ENCODE measurements at places on chromosomes 11 and 22.
A peak's percentile ranks its signal among the peaks of the same experiment; 100 is the strongest.

DNA sequence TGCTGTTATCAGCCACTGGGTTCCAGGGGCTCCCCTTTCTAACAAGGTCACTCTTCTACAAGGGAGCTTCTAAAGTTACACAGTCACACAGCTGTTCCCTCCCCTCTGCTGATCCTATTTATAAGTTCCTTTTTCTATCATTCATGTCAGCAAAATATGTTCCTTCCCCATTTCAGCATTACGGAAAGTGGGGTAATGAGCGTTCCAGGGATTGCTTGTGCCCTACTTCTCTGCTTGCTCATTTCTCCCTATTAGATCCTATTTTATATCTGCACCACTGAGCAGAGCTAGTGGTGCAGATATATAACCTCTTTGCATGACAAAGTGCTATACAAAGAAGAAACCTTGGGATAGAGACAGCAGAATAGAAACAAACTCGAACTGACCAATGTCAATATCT, 22.7 kb upstream of the PLEKHB1 start:
- DNase-seq: no peak

DNA sequence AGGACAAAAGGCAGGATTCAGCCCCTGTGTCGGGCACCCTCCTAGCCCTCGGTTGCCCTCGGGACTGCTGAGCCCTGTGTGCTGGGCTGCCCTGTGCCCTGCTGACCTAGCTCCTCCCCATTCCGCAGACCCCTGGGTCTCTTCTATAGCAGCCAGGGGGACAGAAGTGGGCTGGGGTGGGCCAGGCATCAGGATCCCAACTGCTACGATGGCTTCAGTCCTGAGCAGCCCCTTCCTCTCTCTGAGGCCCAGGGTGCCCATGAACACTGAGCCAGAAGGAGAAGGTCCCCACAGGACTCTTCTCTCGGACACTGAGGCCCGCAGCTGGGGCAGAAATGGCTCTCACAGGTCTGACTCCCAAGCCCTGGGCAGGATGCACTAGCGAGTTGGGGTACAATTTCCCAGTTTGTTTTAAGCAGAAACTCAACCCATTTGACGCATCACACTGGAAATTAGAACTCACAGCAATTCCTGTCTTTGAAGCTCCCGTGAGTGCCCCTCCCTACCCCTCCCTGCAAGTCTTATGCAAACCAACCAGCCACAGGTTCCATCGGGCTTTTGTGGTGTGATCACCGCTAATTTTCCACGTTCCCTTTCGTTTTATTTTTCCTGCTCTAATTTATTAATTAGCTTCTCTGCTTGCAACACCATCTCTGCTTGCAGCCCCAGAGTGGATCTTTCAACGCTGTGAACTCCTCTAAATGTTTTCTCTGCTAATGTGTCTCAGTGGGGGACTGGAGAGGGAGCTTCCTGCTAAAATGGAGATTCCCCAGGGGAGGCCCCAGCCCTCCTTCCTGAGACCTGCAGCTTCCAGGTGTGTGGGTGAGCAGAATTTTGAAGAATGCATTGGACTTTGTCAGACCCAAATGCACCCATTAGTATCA, 56.7 kb downstream of the PHF21B start:
- no peak for DNase-seq

GRCh38 chr22:32722441-32722840, 79.1 kb upstream of the TIMP3 start:
- no peak for DNase-seq

- no peak for DNase-seq
Measured at GRCh38 chr11:76781046-76781801, 1.9 kb upstream of the TSKU start.

DNA sequence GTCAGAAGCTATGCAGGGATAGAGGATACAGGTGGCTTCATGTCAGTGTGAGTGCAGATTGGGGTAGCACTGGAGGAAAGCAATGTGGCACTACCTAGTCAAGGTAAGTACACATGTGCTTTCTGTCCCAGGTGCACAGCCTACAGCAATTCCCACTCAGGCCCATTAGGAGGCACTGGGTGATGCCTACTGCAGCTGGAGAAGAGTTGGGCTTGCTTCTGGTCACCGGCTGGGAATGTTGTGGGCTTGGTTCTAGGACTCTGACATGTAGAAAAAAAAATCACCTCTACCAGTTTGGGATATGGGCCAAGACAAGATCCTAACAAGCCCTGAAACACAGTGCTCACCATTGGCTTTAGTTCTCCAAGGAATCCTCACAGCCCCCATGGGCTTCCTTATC, 69.7 kb downstream of the TENM4 start:
- no peak for DNase-seq

DNA sequence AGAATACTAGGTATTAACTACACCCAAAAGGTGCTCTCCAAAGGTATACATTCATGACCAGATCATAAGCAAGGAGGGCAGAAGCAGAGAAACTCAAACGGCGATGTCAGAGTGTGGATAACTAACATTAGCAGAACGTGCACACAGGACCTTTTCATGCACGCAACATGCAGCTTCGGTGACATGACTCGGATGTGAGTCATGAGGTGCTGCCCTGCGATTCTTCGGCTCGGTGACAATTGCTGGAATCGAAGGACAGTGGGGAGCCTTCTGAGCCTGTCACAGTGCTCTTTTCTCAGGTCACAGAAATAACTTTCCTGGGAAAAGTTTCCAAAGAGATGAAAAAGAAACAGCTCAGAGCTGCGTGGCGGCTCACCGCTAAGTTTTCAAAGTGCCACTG, 418.5 kb upstream of the SYN3 start:
- DNase-seq: no peak

DNA sequence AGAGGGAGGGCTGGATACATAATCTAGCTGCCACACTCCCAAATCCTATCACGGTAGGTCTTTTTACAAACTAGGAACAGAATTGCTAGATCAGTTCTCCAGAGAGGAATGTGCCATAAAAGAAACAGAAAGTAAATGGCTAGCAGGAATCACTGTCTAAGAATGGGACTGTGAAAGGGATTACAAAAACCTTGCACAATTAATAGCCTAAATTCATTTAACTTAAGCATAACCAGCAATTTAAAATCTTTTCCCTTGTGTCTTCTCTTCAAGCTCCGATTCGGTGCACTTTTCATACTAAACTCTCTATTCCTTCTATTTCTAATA, 35.2 kb downstream of the APOL5 start:
- DNase-seq: no peak

DNA sequence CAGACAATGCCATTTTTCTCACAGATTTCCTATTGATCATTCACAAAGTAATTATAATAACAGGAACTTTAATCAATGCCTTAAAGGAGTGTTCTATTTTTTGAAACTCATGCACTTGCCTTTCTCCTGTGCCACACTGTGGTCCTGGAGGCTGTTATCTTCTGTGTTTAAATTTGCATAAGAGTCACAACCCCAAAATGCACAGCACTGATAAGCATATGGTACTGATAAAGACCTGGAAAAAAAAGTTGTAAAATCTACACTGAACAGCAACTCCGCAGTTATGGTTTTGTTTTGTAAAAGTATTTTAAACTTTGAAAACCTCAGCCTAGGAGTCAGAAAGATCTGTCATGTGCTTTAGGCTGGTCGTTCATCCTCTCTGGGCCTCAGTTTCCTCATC, 9.1 kb upstream of the CCDC34 start:
- DNase-seq: no peak

- peak; percentile 62 for DNase-seq
Measured at GRCh38 chr22:49767355-49768062, 60.2 kb downstream of the BRD1 start.

All from activated CD4-positive, alpha-beta T cell treated with anti-CD3 and anti-CD28 coated beads, Interleukin-10, Interleukin-2, amounts not matched to agents 100 ng/mL and 50 ng/mL, durations not matched to agents 16 hours and 8 hours (primary cell).